Esophagus squamous epithelium (tissue), 5 donors: ENCODE measurements at places on chromosomes 16 and 17.

GRCh38 chr16:25005445-25006306 is 9.5 kb downstream of the ARHGAP17 start:
- DNase-seq = no peak

DNA sequence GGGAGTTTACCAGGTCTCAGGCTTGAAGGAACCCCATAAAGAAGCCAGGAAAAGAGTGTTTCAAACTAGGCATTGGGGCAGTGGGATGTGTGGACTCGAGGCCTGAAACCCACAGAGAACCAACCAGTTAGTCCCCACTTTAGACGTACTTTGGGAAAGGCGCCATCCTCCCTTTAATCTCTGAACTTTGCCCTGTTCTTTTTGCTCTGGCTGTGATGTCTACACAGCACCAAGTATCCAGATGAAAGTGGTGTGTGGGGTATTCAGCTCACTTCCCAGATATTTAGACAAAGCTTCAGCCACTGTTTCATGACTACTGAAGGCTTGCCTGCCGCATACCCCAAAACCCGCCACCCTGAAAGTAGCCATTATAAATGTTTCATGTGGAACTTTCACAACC is 116.9 kb upstream of the IRX5 start:
- DNase-seq = no peak

DNA sequence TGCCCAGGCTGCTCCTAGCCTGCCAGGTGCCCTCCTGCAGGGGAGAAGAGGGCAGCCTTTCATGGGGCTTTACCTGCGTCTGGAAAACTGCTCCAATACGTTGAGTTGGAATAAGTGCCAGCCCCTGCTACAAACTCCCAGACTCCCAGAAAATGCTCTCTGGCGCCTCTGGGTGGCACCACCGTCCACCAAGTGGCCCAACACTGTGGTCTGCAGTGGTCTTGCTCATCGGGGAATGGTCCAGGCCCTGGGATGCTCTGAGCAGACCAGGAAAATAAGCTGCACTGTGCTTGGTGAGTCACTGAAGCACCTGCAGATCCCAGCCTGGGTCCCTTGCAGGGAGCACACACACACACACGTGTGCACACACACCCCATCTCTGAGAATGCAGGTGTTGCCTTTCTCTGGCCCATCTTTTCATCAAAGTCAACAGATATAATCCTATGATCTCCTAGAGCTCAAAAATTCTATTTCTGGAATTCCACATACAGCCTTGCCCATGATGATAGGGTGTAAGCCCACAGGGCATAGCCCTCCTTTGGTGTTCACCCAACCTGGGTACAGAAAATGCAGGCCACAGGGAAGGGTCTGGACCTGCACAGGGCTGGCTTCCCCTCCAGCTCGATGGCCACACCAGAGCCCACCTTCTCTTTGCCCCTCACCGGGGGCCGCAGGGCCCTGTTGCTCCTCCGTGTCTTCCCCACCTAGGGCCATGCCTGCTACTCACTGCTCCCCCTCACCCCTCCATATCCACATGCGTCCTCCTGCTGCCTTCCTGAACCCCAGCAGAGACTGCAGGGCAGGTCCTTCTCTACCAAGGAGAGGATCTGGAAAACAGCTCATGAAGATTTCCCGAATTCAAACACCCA is 20.5 kb downstream of the CDIP1 start:
- DNase-seq = no peak

- no peak for DNase-seq
Measured at GRCh38 chr17:40344421-40345160, 19.9 kb downstream of the GJD3 start.

DNA sequence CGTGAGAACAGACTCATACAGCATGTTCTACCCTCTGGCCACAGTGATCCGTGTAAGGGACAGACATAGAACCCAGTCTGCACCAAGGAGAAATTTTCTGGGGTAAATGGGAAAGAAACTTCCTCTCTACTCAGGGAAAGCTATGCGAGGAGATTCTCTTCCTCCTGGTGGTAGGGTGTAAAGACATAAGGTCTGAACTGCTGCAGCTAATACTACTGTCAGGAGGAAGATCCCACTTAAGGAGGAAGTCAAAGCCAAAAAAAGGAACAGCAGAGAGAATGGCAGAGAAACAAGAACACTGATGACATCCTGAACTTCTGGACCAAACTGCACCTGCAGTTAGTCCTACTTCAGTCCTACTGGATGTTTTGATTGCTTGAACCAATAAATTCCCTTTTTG is 7.1 kb upstream of the TM4SF5 start:
- no peak for DNase-seq

DNA sequence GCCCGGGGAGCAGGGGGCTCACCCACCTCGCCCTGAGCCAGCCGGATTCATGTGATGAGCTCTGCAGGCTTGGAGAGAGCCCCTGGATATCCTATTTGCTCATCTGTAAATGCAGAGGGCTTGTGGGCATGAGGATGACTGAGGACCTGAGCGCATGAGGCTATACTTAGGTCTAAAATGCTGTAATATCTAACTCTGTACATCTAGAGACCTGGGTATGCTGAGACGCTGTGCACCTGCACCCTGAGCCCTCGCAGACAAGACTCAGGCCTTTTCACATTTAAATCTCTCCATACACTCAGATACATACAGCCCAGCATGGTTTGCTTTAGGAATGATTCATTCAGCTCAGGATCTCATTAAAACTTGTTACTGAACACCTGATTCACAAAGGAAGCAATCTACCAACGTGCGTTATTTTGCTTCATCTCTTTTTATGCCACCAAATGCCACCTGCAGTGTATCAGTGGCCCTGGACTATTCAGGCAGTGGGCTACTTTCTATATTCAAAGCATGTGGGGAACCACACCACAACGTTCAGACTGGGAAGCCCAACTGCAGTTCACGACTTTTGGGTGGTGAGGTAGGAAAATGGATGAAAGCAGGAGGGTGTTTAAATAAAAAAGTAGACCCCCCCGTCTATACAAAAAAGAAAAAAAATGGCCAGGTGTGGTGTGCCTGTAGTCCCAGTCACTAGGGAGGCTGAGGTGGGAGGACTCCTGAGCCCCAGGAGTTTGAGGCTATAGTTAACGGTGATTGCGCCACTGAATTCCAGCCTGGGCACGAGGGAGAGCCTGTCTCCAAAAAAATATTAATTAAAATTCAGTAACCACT is 12.0 kb downstream of the USP7 start:
- DNase-seq = no peak

DNA sequence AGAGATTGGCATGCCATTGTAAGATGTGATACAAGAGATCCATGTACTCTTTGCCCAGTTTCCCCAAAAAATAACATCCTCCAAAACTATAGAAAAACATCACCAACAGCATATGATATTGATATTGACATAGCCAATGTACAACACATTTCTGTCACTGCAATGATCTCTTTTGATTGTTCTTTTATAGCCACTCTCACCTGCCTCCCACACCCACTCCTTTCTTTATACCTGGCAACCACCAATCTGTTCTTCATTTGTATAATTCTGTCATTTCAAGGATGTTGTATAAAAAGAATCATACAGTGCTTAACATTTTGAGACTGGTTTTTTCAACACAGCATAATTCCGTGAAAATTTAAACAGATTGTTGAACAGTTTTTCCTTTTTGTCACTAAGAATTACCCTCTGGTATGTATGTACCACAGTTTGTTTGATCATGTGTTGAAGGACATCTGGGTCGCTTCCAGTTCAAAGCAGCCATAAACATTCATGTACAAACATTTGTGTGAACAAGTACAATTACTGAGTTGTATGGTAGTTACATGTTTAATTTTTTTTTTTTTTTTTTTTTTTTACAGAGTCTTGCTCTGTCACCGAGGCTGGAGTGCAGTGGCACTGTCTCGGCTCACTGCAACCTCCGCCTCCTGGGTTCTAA is 9.9 kb downstream of the KRTAP9-1 start:
- DNase-seq = no peak

- DNase-seq = no peak
Measured at GRCh38 chr17:182050-182751, 751 bp upstream of the DOC2B start.

GRCh38 chr17:58193641-58194255 is 1.2 kb downstream of the EPX start:
- DNase-seq = no peak

- DNase-seq = no peak
Measured at GRCh38 chr17:38329808-38330730, 13.7 kb downstream of the GPR179 start.

DNA sequence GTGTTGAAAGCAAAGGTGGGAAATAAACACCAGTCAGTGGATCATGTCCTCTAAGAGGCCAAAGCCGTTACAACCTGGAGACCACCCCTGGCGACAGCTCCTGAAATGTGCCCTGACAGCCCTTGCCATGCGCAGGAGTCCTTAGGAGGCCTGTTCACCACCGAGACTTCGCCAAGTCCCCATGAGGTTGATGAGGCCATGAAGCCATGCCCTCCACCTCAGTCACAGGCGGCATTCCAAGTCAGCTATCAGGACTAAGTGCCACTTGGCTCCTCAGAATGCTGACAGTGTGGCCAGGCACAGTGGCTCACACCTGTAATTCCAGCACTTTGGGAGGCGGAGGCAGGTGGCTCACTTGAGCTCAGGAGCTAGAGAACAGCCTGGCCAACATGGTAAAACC is 27.1 kb downstream of the ADAM11 start:
- no peak for DNase-seq

- no peak for DNase-seq
Measured at GRCh38 chr16:57062329-57062728, 30.1 kb upstream of the CPNE2 start.

DNA sequence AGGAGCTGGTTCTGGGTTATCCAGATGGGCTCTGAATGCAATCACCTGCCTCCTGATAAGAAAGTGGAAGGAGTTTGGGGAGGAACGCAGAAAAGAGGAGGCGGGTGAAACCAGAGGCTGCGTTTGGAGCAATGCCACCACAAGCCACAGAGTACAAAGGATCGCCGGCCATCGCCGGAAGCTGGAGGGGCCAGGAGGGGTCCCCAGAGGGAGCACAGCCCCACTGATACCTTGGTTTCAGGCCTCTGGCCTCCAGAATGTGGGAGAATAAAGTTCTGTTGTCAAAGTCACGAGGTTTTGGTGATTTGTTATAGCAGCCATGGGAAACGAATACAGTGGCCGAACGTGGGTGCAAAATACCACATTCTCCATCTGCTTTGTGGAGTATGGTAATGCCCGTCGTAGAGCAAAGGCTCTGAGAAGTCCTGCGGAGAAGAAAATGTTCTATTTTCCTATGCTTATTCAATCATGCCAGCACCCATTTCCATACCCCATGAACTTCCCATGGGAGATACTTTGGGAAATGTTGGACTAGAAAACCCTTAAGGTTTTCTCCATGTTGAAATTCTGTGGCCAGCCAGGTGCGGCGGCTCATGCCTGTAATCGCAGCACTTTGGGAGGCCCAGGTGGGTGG is 51.4 kb downstream of the ZDHHC7 start:
- no peak for DNase-seq

- DNase-seq = no peak
Measured at GRCh38 chr17:70521821-70522256, 352.5 kb downstream of the KCNJ2 start.

- no peak for DNase-seq
Measured at GRCh38 chr17:7589204-7589868, 558 bp downstream of the SOX15 start.

- no peak for DNase-seq
Measured at GRCh38 chr16:10941127-10941933, 938 bp downstream of the DEXI start.

DNA sequence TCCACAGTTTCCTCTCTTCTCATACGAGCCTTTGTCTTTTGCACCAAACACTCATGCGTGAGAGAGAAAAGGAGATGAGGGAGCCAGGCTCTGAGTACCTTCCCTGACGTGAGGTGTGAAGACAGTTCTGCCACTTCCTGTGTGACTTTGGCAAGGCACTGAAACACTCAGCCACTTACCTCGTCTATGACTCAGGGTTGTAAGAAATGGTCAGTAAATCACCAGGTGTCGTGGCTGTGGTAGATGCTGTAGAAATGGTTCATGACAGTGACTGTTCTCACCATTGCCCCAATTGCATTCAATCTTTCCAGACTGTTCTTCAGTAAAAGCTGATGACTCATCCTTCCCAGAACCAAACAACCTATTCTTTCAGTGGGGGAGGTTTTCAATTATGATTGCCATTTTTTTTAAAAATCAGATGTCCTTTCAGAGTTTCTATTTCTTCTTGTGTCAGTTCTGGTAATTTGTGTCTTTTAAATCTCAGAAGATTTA is 49.2 kb upstream of the CBFA2T3 start:
- DNase-seq = no peak

GRCh38 chr16:67893743-67894399 is 817 bp downstream of the PSKH1 start:
- no peak for DNase-seq

GRCh38 chr17:22233382-22233781 is 541.1 kb downstream of the KCNJ18 start:
- DNase-seq = no peak
